Nucleus accumbens (tissue), 56 donors: ENCODE measurements at places on chromosomes 1 and 21.
A peak's percentile ranks its signal among the peaks of the same experiment; 100 is the strongest.

- DNase-seq: no peak
These were observed 8.7 kb downstream of the LDLRAD2 start for GRCh38 chr1:21820597-21821232.

DNA sequence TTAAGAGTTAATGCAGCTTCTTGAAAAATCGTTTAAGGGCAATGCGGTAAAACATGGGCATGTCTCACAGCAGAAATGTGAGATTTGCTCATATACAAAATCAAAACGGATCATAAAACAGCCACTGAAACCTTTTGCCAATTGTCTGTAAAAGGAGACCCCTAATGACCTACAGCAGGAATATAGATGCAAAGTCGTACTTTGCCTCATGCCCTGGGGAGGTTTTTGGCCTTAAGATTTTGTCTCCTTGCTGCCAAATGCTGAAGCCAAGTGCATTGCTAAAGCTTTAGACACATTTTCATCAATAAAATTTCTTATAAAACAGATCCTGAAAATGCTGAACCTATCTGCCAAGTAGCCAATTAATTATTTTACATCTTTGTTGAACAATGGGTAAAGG, 226.9 kb downstream of the TGFB2 start:
- no peak for DNase-seq

DNA sequence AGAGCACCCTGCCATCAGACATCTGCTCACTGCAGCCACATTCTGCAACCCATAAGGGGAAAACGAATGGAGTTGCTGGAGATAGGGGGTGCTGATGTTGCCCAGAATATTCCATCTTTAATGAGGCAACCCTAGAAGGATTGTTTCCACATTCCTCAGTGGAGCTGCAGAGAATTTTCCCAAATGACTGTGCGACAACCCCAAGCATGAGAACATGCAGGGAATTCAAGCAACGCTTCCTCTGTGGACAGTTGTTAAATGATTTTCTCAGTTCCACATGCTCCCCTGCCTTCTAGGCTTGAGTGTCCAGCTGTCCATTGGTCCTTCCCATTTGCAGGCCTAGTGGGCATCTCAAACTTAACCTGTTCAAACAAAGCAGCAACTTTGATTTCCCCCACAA, 20.5 kb upstream of the UBL4B start:
- DNase-seq: no peak

DNA sequence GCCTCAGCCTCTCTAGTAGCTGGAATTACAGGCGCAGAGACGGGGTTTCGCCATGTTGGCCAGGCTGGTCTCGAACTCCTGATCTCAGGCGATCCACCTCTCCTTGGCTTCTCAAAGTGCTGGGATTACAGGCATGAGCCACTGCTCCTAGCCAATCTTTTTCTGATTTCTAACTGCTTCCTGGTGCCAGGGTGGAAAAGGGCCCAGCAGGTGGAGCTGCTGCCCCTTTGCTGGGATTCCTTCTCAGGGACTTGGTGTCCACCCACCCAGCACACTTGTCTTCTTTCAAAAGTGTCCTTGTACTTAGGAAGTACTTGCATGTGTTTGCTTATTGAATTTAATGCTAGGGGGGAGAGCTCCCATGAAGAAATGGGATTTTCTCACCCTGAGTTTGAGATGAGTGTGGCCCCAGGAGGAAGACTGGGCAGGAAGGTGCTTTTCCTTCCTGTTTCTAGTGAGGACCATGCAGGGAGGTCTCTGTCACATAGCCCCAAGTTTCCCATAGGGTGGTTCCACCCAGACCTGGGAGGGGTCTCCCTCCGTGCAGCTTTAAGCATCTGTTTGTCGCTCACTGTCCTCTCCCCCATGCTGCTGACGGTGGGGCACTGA, 14.2 kb downstream of the UTP11 start:
- peak; percentile 49 for DNase-seq

- DNase-seq: no peak
These were observed 12.3 kb downstream of the BTBD19 start for GRCh38 chr1:44820328-44821239.

DNA sequence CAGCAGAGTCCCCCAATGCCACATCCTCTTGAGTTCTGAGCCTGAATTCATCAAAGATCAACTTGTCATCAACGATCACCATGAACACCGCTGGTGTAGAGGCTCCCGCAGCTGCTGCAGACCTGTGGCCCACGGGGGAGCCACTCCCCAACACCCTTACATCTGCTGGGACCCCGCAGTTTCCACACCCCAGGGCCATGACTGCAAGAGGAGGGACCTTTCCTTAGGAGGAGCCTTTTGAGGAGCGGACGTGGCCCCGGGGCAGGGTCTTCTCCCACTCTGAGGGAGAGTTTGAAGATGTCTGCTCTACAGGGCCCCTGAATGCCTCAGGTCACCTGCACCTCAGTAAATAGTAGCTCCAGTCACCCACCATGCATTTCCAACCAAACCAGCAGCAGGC, 2.7 kb downstream of the PRDM15 start:
- DNase-seq: no peak

DNA sequence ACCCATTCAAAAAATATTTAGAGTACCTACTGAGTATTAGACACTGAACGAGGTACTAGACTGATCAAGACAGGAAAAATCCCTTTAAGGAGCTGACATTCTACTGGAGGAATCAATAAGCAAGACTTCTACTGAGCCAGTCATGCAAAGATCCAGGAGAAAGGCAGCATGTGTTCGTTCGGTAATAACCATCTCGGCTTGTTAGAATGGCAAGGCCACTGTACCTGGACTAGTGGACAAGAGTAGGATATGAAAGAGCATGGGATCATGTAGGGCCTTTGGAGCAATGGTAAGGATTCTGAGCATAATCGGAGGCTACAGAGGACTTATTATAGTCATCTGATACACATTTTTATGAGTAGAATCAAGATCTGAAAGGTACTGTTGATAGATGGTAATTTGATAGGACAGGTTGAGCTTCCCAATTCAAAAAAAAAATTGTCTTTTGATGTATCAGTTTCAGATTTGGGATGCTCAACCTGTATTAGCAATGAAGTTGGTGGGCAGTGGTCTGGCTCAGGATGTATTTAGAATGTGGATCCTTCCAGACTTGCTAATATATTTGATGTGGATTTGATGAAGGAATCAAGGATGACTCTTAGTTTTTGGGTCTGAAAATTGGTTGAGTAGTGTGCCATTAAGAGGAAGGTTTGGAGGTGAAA, 2.3 kb downstream of the COX20 start:
- no peak for DNase-seq

DNA sequence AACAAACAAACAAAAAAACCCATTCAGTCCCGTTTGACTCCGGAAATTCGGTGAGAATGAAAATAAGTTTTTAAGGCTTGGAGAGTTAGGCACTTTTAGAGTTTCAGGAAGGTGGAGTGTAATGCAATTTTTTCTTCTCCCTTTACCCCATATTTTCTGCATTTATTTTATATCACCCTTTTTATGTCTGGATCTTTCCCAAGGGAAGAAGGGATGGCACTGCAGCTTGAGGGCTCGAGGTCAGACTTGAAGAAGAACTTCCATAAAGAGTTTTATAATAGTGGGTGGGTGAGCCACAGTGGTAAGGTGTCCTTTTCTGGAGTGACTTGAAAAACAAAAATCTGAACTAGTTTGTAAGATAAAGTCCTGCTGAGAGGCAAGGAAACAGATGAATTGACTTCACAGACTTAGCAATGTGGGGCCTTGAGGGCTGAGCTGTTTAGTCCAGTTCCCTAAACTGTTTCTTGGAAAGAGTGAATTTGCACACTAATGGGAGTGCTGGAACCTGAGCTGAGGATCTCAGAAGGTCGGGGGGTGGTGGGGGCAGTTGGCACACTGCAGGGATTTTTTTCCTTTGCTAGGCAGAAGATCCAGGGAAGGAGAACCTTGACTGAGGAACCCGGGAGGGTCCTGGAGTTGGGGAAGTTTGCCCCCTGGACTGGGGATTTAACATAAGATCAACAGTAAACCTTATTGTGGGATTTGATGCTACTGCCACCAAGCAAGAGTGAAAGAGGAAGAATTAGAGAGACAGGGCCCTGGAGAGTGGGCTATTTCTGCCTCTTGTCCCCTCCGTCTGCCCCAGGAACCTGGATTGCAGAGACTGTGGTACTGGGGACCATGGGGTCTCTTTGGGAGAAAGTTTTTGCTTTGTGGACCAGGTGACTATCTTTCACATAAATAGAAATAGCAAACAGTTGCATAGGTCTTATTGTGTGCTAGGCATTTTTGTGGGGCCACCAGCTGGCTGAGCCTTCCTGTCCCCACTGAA, 1.8 kb upstream of the MEX3A start:
- DNase-seq: no peak

DNA sequence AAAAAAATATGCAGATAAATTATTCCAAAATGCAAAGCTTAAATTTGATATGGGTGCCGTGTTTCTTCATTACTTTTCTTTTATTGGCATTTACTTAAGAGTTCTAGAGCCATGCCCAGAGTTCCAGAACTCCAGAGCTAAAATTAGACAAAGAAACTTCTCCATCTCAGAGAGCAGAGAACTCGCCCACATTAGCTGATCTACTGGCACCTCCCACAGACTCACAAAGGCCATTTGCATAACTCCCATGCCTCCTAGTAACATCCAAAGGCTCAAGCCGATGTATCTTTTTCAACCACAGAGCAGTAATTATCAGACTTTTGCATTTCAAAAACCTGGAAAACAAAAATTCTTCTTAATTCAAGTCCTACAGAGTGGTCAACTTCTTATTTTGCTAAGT, 323.8 kb upstream of the ST6GALNAC5 start:
- no peak for DNase-seq

DNA sequence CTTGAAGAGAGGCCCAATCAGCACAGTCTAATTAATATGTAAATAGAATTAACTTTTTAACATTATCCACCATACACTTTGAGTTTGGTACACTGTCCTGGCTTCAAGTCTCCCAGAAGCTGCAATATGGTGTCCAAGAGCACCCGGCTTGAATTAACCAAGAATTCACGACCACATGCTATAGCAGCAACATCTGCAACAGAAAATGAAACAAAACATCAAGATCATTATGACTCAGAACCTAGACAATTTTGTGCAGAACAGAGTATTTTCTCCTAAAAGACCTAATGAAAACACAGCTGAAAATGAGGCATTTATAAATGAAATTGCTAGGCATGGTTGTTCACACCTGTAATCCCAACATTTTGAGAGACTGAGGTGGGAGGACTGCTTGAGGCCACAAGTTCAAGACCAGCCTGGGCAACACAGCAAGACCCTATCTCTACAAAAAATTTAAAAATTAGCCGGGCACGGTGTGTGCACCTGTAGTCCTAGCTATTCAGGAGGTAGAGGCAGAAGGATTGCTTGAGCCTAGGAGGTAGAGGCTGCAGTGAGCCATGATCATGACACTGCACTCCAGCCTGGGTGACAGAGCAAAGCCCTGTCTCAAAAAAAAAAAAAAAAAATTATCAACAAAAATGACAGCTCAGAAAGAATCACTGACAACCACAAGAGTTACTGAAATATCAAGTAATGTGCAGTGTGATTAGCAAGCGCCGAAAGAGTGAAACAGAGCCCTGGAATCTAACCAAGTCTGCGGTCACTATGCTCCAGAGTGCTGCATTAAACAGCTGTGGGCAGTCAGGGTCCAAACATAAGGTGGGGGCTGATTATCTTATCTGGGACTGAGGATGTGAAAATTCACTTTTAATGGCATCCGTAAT, 45.3 kb downstream of the HSF2BP start:
- no peak for DNase-seq

DNA sequence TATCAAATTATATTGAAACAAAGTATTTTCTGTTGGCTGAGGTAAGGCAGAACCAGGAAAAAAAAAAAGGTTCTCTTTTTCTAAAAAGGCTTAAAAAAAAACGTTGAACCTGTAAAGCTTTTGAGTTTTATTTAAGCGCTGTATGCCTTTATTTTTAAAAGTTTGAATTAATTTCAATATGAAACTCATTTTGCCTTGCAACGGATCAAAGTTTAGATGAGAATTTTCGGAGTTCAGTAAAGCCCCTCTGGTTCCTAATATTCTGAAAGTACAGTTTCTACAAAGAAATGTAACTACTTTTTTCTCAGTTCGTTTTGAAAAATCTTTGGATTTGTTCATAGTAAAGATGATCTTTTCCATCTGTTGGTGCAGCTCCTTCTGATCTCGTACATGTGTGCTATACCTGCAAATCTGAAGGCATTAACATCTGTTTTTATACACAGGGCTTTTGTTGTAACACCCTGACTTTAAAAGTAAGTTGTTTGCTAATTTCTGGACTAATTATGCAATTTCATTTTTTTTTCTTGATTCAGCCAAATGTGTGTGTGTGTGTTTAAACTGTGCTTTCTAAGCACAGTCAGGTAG, 1.7 kb downstream of the ZBTB18 start:
- DNase-seq: no peak

DNA sequence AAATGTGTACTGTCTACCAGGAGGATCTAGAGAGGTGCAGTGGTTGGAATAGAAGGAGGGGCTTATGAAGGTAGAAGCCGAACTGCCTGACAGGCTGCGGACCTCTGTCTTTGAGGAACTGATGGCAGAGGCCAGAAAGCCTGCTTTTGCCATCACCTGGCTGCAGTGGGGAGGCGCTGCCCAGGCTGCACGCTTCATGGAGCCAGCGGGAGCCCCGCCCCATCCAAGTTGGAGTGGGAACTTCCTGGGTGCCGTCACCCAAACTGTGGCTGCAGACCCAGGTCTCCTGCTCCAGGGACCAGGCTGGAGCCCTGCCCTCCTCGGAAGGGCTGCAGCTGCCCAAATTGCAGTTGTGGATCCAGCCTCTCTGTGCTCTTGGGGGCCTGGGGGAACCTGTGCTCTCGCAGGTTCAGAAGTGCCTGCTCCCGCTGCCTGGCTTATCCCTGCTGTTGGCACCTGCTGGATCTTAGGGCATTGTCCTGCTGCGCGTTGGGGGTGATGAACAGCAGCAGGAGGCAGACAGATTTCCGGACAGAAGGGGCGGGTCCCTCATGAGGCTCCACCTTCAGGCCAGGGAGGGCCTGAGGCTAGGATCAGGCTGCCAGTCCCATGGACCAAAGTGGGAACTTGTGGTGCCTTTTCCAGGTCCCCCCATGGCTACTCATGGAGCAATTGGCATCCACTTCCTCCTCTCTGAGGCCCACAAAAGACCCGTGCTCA, 118.0 kb upstream of the PLPPR4 start:
- DNase-seq: no peak

DNA sequence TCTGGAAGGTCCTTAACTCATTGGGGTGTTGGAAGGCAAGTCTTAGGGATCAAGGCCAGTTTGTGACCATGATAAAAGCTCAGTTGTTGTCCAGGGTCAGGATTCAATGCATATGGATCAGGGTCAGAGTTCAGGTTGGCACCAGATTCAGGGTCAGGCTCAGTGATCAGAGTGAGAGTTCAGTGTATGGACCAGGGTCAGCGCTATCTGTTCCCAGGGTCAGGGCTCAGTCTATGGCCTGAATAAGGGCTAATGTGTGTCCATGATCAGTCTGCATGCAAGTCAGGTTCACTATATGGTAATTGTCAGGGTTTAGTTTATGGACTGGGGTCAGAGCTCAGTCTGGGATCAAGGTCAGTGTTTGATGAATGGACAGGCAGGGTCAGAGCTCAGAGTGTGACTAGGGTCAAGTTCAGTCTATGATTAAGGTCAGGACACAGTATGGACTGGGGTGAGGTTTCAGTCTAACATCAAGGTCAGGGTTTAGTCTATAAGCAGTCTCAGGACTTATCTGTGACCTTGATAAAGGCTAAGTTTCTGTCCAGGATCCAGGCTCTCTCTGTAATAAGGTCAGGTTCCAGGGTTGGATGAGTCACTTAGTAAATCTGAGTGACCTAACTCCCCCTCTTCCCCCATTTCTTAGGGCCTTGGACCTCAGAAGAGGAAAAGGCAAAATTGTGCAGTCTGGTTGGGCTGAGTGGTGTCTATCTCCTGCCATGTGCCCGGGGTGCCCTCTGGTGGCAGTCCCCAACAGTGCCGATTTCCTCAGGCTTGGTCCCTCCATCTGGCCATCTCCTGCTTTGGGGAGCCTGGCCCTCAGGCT, 23.8 kb downstream of the KNCN start:
- peak; percentile 38 for DNase-seq
